ENCODE measurements at places on chromosomes 7 and 10. TPM values are rescaled to one million over a fixed set of nuclear protein-coding genes. Genes with fewer than 3 reads are reported as not detected.
A peak's percentile ranks its signal among the peaks of the same experiment; 100 is the strongest.

The OPN4 gene
- total RNA-seq: not detected

GRCh38 chr7:77331938-77332695 lies 84.0 kb downstream of the GSAP start:
- DNase-seq: peak; percentile 90

The CREB5 gene
- total RNA-seq: 3.8 TPM

- DNase-seq: peak; percentile 47
Measured at GRCh38 chr10:88994019-88994418, 3.4 kb downstream of the FAS start.

The C7orf57 gene
- total RNA-seq: 1.4 TPM

The MYH16 gene
- total RNA-seq: 1.1 TPM

The FOXL3 gene
- not detected for total RNA-seq

The SMO gene
- 0.29 TPM for total RNA-seq

All from RPMI7951 (cell line).